ENCODE measurements at places on chromosomes 4 and X. TPM values are rescaled to one million over a fixed set of nuclear protein-coding genes. Genes with fewer than 3 reads are reported as not detected.

OPRPN gene
- 1.4 TPM for total RNA-seq

PDCL2 gene
- not detected for total RNA-seq

AFP gene
- not detected for total RNA-seq

FMR1NB gene
- not detected for total RNA-seq

IL13RA1 gene
- 33.0 TPM for total RNA-seq

Measured in lower leg skin (tissue), 4 donors.